ENCODE measurements at places on chromosomes 3 and 15.

GRCh38 chr15:69532066-69532465 lies 79.4 kb downstream of the RPLP1 start:
- no peak for DNase-seq

DNA sequence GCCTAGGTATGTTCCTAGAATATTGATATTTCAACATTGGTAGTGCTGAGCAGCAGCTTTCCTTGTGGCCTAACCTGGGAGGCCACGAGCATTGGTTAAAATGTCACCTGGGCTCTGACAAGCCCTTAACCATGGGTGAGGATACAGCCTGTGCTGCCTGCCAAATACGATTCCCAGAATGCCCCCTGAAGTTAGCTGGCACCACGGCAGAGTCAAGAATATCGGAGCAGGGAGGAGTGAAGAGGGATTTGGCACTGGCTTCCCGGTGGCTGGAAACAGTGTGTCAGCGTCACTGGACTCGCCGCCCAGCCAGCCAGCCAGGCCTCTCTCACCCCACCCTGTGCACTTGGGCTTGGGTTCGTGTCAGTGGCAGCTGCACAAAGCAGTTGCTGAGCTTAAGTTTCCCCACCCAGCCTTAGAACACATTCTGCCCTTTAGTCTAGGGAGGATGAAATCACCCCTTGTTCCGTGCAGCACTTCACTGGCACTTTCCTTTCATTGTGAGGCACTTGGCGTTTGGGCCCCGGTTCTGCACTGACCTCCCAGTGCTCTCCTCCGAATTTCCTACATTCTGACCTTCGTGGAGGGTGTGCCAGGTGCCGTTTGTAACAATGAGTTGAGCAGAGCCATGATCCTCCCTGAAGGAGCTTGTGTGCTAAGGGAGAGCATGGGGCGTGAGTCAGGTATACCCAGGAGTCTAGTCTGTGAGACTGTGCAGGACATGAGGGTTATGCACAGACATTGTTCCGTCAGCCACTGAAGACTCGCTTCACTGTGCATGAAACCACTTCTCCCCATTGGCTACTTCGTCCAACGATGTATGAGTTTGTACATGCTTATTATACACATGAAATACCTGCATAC lies 152.8 kb upstream of the BHLHE40 start:
- DNase-seq: no peak

DNA sequence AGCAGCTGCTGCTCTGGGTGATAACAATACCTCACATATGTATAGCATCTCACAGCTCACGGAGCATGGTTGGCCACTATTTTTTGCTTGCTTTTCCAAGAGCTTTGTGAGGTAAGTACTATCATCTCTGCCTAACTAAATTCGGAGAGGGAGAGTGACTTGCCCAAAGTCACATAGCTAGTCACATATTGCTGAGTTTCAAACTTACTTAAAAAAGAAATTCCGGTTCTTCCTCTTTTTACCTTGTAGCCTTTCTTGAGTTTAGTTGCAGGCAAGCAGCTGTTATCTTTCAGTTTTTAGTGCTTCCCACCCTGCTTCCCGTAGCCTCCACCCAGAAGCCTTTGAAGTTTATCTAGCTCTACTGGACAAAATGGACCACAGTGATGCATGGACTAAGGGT lies 309.2 kb downstream of the PDCD6IP start:
- no peak for DNase-seq

- no peak for DNase-seq
Measured at GRCh38 chr3:28590860-28591259, 242.2 kb upstream of the AZI2 start.

GRCh38 chr3:186502138-186502948 lies 41.8 kb downstream of the CRYGS start:
- DNase-seq: no peak

DNA sequence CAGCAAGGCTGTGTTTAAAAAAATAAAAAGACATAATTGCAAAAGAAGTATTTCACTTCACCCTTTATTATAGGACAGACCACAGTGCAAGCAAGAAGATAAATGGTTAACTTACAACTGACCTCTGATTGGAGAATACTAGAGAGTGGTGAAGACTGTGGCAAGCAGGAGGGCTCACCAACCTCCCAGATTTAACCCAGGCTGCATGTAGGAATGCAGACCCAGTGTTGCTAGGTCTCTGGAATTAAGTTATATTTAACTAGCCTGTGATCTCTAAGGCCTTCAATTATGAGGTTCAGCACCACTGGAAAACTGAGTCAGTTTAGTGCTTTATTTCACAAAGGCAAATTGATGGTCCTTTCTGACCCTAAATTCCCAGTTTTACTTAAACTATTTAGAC lies 436.6 kb downstream of the LPP start:
- no peak for DNase-seq

- DNase-seq: no peak
Measured at GRCh38 chr3:139664958-139665357, 12.8 kb downstream of the NMNAT3 start.

Data from stimulated activated CD4-positive, alpha-beta T cell treated with anti-CD3 and anti-CD28 coated beads, Interleukin-15, amount 100 ng/mL, for 24 hours (primary cell).